ENCODE measurements at places on chromosomes 12 and 14.

GRCh38 chr14:77267937-77268699 lies 2.9 kb downstream of the NGB start:
- DNase-seq: no peak

GRCh38 chr12:85796001-85796400 lies 40.2 kb downstream of the RASSF9 start:
- DNase-seq: no peak

DNA sequence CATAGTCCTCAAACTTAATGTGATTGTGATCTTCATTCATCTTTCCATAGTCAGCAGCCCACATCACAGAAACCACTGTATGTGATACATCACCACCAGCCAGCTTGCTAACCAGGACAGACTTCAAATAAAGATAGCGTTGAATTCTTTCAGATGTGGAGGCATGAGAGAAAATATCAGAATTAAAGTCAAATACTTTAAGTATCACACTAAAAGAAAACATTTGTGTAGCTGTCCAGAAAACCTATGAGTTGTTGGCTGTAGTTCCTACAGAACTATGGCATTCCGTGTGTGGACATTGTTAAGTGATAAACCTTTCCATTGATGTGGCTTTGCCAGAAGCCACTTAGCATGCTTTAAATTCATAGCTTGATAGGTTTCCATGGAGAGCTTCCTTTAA lies 105.1 kb downstream of the LLPH start:
- no peak for DNase-seq

DNA sequence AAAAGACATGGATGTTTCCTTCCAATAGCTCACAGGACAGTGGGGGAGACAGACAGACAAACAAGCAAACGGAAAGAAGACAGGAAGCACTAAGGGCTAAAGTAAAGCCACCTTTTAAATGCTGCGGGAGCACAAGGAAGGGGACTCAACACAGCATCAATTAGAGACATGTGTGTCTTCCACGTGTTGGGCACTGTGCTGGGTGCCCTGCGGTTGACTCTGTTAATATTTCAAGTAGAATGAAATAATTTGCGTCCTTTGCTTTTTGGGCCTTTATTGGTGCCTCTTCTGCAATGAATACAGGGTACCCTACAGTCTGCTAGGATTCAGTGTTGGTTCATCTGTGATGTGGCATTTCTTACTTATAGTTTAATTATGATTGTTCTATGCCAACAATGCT lies 90.9 kb upstream of the CPM start:
- DNase-seq: no peak

DNA sequence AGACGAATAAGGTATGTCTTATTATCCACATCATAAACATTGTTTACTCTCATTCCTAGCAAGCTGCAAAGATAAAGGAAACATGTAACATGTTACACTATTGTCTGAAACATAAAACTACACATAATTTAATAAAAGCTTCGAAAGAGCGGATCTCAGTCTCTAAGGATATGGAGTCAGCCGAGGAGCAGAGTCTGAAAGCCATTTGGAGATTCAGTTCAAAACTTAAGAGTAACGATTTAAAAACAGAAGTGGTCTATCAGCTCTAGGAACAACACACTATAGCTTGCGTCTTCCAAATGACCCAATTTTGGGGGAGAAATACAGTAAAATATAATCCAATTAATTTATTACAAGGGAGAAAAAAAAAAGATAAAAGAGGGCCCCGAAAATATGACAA lies 775 bp downstream of the NEMF start:
- DNase-seq: no peak

- DNase-seq: no peak
Measured at GRCh38 chr12:91890742-91891141, 254.9 kb downstream of the BTG1 start.
